HFFc6 (cell line): ENCODE measurements at places on chromosomes 16 and 17. TPM values are rescaled to one million over a fixed set of nuclear protein-coding genes. Genes with fewer than 3 reads are reported as not detected.
A peak's percentile ranks its signal among the peaks of the same experiment; 100 is the strongest.

DNA sequence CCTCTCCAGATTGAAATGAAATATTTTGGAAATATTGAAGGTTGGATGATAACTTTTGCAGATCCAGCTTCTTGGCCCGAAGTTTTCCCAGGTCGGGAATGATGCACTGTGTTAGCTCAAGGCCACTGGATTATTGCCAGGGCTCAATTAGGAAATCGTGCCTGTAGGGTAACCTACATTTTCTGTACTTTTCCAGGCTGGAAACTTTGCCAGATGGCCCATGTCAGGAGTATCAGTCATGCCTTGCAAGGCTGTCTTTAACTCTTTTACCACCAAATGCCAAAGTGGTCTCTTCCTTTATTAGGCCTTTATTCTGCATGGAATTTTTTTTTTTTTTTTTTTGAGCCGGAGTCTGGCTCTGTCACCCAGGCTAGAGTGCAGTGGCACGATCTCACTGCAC lies 8.9 kb upstream of the SEC14L1 start:
- H3K4me1 ChIP-seq = peaks cover 48% of the 10 kb centered on the region
- H3K36me3 ChIP-seq = peaks cover 7% of the 10 kb centered on the region; the same call in 1 of the 2 replicates
- H3K27me3 ChIP-seq = 0 out of 2 replicates have a peak, but pooled peaks cover 2% of the 10 kb centered on the region
- H3K27ac ChIP-seq = peak overlapping the region; percentile 13; the same call in 1 of the 2 replicates
- no peak overlapping the region for H3K4me3 ChIP-seq
- DNase-seq = peak; percentile 39

DNA sequence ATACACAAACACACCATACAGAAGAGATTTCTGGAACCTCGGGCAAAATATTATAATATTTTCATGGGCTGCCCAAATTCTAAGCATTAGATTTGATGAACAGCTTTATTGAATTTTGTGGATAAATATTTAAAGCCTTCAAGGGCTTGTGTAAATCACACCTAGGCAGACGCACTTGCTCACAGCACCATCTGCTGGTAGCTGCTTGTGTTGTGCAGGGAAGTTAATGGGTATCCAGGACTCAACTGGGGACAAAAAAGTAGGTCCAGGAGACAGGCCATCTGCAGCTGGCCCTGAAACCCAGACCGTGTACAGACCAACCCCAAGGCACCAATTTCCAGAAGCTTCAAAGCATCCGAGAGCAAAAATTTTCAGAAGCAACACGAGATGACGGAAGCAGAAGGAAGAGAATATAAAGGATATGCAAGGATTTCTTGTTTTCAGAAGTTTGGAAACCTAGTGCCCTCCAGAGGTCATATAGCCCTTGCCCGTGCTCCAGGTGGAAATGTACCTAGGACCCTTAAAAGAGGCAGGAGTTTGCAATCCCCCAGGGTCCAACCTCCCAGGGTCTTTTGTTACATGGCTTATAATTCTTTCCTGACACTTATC lies 140.0 kb downstream of the CHD9NB start:
- H3K27me3 ChIP-seq = peaks cover 2% of the 10 kb centered on the region; the same call in 1 of the 2 replicates
- H3K4me3 ChIP-seq = no peak overlapping the region
- no peak overlapping the region for H3K27ac ChIP-seq
- H3K4me1 ChIP-seq = no peaks in the 10 kb centered on the region

- H3K4me1 ChIP-seq = no peaks in the 10 kb centered on the region
- no peak overlapping the region for H3K4me3 ChIP-seq
- peaks cover 2% of the 10 kb centered on the region; the same call in 1 of the 2 replicates for H3K27me3 ChIP-seq
These were observed 180.8 kb downstream of the CCT6B start for GRCh38 chr17:34780438-34780837.

DNA sequence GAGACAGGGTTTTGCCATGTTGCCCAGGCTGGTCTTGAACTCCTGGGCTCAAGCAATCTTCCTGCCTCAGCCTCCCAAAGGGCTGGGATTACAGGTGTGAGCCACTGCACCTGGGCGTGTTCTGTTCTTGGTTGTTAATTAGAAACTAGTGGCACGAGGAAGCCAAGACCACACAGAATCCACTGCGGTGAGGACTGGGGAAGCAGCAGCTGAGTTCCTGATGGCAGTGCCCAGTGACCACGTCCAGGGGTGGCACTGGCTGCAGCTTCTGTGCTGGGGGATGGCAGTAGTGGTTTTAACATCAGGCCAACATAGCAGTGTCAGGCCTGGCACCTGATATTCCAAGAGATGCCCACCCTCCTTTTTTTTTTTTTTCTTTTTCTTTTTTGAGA lies 39.7 kb upstream of the NDRG4 start:
- H3K4me1 ChIP-seq = peaks cover 10% of the 10 kb centered on the region
- no peak overlapping the region for H3K27ac ChIP-seq
- H3K4me3 ChIP-seq = no peak overlapping the region
- H3K27me3 ChIP-seq = peaks cover 29% of the 10 kb centered on the region

- H3K36me3 ChIP-seq = no peaks in the 10 kb centered on the region
- no peak for DNase-seq
- H3K4me1 ChIP-seq = no peaks in the 10 kb centered on the region
- H3K27me3 ChIP-seq = peaks cover 25% of the 10 kb centered on the region
These were observed 4.5 kb upstream of the MEIOB start for GRCh38 chr16:1876468-1876867.

DNA sequence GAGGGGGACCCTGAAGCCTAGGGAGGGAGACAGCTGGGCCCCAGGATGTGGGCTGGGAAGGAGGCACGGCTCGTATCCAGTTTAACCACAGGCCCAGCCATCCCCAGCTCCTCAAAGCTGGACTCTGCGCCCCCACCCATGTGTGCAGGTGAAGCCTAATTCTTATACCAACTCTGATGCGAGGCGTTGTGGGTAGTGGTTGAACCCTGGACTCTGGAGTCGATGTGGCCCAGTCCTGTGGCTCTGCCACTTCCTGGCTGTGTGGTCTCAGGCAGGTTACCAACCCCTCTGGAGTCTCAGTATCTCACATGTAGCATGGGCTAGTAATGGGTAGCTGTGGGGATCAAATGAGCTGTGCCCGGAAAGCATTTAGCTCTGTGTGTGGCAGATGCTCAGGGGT lies 60.4 kb upstream of the TOB1 start:
- peaks cover 51% of the 10 kb centered on the region for H3K4me1 ChIP-seq
- no peaks in the 10 kb centered on the region for H3K36me3 ChIP-seq
- no peak for DNase-seq
- H3K27me3 ChIP-seq = peaks cover under 1% of the 10 kb centered on the region
- H3K27ac ChIP-seq = no peak overlapping the region

Gene TP53TG3B
- total RNA-seq = not detected in 3 replicates

GRCh38 chr17:7951143-7951792 lies 19.3 kb downstream of the CNTROB start:
- H3K36me3 ChIP-seq = peaks cover 26% of the 10 kb centered on the region
- H3K4me1 ChIP-seq = no peaks in the 10 kb centered on the region
- DNase-seq = no peak
- H3K4me3 ChIP-seq = no peak overlapping the region

- no peaks in the 10 kb centered on the region for H3K36me3 ChIP-seq
- no peak for DNase-seq
- peaks cover 53% of the 10 kb centered on the region for H3K27me3 ChIP-seq
- no peak overlapping the region for H3K27ac ChIP-seq
These were observed 24.8 kb downstream of the CACNA1G start for GRCh38 chr17:50585346-50585745.

- H3K36me3 ChIP-seq = no peaks in the 10 kb centered on the region
- H3K4me3 ChIP-seq = no peak overlapping the region
- H3K4me1 ChIP-seq = no peaks in the 10 kb centered on the region
- H3K27me3 ChIP-seq = peaks cover 14% of the 10 kb centered on the region; the same call in 1 of the 2 replicates
- no peak overlapping the region for H3K27ac ChIP-seq
These were observed 8.1 kb downstream of the SCNN1B start for GRCh38 chr16:23310217-23310616.
